CD4-positive, alpha-beta T cell treated with Interleukin-10 for 1 hour (primary cell): ENCODE measurements at places on chromosomes 6 and 20.

GRCh38 chr6:25354078-25354932 lies 75.1 kb downstream of the CARMIL1 start:
- no peak for DNase-seq

DNA sequence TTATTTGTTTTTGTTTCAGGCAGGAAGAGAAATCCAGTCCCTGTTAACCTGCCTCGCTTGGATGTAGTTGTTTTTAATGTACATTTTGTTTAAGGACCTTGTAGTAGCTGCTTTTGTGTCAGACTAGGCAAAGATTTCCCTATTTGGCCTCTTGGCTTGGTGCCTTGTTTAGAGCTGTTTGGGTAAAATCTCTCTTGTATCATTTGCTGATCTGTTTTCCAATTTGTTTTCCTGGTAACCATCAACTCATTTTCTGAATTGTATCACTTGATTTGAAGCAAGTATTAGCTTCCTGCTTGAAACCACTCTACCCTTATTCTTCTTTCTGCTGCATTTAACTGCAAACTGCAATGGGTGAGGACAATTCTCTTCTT lies 160.7 kb downstream of the ZFAND3 start:
- no peak for DNase-seq

DNA sequence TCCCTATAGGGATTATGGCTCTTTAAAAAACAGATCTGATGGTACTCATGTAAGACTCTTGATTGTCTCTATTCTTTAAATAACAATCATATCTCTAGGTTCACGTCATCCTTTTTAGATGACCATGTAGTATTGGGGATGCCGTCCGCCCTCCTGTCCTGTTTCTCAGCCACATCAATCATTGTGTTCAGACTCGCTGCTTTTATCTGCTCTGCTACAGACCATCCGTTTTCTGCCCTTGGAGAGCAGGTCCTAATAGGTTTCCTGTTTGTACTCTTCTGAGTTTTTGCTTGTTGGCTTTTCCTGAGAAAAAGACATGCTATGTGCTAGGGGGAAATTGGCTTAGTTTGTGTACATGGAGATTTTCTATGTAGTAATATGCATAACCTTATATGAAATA lies 76.8 kb downstream of the SASH1 start:
- DNase-seq: no peak

DNA sequence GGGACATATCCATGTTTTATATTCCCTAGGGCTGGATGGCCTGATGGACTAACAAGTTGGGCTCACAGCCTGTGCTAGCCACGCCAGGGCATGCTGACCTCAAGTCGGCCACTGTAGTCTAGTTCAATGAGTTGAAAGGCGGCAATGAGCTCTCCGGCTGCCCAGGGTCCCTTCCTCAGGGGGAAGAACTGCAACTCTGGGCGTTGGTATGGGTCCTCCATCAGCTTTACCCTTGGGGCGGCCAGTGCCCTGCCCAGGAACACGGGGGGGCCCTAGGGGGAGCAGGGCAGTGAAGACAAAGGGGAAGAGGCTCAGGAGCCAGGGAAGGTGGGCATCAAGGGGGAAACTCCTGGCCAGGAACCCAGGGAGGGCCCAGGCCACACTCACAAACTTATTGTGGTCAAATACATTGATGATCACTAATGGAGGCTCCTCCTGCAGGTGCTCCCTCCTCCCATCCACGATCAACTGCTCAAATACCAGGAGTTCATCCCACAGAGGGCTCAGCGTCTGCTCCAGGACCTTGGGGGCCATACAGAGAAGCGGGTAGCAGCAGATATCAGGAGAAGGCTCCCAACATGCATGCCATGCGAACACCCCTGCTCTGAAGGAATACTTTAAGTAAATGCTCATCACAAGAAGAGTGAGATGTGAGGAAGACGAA lies 32.8 kb upstream of the SPAG4 start:
- no peak for DNase-seq
